ENCODE measurements at places on chromosomes 4 and X. TPM values are rescaled to one million over a fixed set of nuclear protein-coding genes. Genes with fewer than 3 reads are reported as not detected.

- H3K4me3 ChIP-seq, result no peak overlapping the region
- DNase-seq, result no peak
- H3K4me1 ChIP-seq, result no peaks in the 10 kb centered on the region
- H3K36me3 ChIP-seq, result no peaks in the 10 kb centered on the region
- no peaks in the 10 kb centered on the region for H3K27me3 ChIP-seq
- H3K27ac ChIP-seq, result no peak overlapping the region
Measured at GRCh38 chr4:160877087-160877790, 1286.6 kb downstream of the FSTL5 start.

GRCh38 chr4:21177092-21177491 lies 476.8 kb downstream of the PACRGL start:
- H3K4me1 ChIP-seq, result no peaks in the 10 kb centered on the region
- no peaks in the 10 kb centered on the region for H3K27me3 ChIP-seq
- H3K27ac ChIP-seq, result no peak overlapping the region
- DNase-seq, result no peak
- H3K36me3 ChIP-seq, result no peaks in the 10 kb centered on the region
- H3K4me3 ChIP-seq, result no peak overlapping the region

GRCh38 chr4:10023050-10023419 lies 1.7 kb upstream of the SLC2A9 start:
- DNase-seq, result no peak
- H3K36me3 ChIP-seq, result no peaks in the 10 kb centered on the region
- no peaks in the 10 kb centered on the region for H3K27me3 ChIP-seq
- H3K4me3 ChIP-seq, result no peak overlapping the region
- peaks cover 16% of the 10 kb centered on the region for H3K4me1 ChIP-seq

DNA sequence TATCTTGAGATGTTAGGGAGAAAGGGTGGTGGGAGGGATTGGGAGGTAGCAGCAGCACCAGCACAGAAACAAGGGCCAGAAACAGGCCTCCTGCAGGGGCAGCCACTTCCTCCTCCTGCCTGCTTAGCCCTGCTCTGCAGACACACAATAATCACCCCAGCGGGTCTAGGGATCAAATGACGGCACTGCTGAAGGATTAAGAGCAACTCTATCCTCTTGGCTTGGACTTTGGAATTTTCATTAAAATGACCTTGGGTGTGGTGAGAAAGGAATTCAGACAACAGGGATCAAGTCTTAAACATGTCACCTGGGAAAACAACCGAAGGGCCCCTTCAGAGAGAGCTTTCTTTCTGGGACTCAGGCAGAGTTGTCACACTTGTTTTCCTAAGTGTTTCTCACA lies 353.4 kb downstream of the SPRY1 start:
- no peak overlapping the region for H3K4me3 ChIP-seq
- H3K27ac ChIP-seq, result no peak overlapping the region
- no peak for DNase-seq
- no peaks in the 10 kb centered on the region for H3K4me1 ChIP-seq
- no peaks in the 10 kb centered on the region for H3K27me3 ChIP-seq
- H3K36me3 ChIP-seq, result no peaks in the 10 kb centered on the region

DNA sequence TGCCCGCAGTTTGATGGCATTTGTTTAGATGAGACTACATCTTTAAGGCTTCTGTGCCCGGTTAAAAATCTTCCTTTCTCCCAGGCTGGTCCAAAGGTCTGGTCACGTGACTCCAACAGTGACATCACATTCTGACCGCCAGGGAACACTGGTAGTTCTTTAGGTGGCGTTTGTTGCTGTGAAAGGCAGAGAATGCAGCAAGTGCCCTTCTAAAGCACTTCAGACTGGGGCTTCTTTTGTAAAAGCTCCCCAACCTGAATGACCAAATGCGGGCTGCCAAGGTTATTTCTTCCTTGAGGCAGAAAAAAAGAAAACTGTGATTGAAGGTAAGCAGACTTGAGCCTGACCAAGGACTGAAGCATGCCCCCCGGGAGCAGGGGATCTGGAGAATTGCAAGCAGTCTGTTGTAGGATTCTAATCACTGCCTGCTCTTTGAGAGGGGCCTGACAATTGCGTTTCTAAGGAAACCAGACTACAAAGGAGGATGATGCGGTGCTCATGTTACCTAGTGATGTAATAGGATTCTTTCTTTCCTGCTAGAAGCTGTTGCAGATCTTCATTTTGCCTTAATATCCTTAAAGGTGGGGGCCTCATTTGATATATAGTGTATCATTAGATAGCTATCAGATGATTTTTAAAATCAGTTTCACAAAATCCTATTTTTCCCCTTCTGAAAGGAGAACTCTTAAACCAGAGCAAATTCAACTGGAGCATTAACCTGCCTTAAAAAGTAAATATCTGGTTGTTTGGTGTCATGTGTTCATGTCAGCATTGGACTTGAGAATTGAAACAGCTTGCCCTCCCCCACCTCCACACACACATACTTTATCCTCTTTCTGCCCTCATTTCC lies 133.1 kb downstream of the AKAP4 start:
- no peaks in the 10 kb centered on the region for H3K27me3 ChIP-seq
- DNase-seq, result no peak
- no peaks in the 10 kb centered on the region for H3K4me1 ChIP-seq

DNA sequence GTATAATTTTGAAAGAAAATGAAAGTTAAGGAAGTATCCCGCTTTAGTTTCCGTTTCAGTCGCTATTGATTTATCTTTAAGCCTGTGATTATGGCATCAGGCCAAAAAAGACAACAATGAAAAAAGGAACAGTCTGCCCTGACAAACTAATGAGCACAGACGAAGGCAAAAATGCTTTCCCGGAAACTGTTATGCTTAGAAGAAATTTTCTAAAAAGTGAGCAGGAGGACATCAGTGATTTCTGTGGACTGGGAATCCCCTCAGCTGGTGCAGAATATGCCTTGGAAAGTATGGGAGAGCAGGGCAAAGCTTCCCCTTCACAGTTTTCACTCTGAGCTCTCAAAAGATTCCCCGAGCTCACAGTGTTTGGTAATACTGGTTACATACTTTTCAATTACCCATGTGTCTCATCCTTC lies 5.1 kb upstream of the CXCL10 start:
- DNase-seq, result no peak
- no peaks in the 10 kb centered on the region for H3K4me1 ChIP-seq
- H3K36me3 ChIP-seq, result no peaks in the 10 kb centered on the region
- H3K4me3 ChIP-seq, result no peak overlapping the region
- H3K27ac ChIP-seq, result no peak overlapping the region
- H3K27me3 ChIP-seq, result no peaks in the 10 kb centered on the region

GRCh38 chrX:47523297-47523696 lies 37.7 kb upstream of the ARAF start:
- H3K36me3 ChIP-seq, result no peaks in the 10 kb centered on the region
- peaks cover 5% of the 10 kb centered on the region for H3K27me3 ChIP-seq
- H3K4me1 ChIP-seq, result peaks cover 7% of the 10 kb centered on the region

DNA sequence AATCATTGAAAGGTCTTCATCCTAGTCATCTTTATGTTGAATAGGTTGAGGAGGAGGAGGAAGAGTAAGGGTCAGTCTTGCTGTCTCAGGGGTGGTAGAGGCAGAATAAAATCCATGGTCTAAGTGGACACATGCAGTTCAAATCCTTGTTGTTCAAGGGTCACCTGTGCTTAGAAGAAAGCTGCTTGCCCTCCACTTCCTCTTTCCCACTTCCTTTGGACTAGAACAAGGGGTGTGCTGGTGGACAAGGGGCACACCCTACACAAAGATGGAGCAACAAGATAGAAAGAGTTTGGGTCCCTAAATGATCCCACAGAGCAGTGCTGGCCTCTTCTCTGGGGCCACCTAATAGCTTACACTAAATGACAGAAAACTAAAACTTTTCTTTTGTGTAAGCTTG lies 47.9 kb downstream of the HSD17B13 start:
- H3K4me1 ChIP-seq, result no peaks in the 10 kb centered on the region
- H3K27ac ChIP-seq, result no peak overlapping the region
- H3K4me3 ChIP-seq, result no peak overlapping the region
- DNase-seq, result no peak
- no peaks in the 10 kb centered on the region for H3K36me3 ChIP-seq

GRCh38 chr4:15982842-15983524 lies 20.0 kb upstream of the FGFBP2 start:
- H3K4me3 ChIP-seq, result no peak overlapping the region
- no peaks in the 10 kb centered on the region for H3K4me1 ChIP-seq
- no peaks in the 10 kb centered on the region for H3K36me3 ChIP-seq
- no peaks in the 10 kb centered on the region for H3K27me3 ChIP-seq

ADH1A gene
- total RNA-seq, result not detected

SLC10A4 gene
- total RNA-seq, result not detected

ERAS gene
- total RNA-seq, result not detected

MAP7D2 gene
- total RNA-seq, result 0.66 TPM

CENPI gene
- 0.73 TPM for total RNA-seq

LAMP2 gene
- 31.6 TPM for total RNA-seq

DRD5 gene
- total RNA-seq, result not detected

All from T-cell (primary cell).